ENCODE measurements at places on chromosomes 5 and 9.
A peak's percentile ranks its signal among the peaks of the same experiment; 100 is the strongest.

DNA sequence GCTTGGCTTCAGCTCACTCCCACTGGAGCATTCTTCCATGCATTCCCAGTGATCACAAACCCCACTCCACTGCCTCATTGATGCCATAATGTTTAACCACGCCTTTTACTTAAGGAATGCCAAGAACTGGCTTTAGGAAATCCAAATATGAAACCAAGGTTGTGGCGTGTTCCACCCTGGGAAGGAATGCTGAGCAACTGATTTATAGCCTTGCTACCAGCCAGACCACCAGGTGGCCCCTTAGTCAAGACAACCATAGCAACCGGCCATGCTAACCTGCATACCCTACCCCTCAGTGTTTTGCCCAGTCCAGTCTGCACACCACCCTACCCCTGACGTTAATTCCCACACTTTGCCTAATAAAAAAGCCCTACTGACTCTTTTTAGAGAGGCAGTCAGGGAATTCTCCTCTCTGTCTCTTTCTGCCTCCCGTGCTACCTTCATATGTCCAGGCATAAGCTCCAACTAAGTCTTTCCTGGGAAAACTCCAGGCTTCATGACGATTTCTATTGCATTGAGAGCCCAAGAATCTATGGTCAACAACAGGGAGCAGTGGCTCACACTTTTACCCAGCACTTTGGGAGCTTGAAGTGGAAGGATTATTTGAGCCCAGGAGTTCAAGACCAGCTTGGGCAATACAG, 27.0 kb upstream of the PRRC2B start:
- DNase-seq, result no peak

GRCh38 chr5:53924392-53924791, 364.0 kb downstream of the NDUFS4 start:
- DNase-seq, result no peak

DNA sequence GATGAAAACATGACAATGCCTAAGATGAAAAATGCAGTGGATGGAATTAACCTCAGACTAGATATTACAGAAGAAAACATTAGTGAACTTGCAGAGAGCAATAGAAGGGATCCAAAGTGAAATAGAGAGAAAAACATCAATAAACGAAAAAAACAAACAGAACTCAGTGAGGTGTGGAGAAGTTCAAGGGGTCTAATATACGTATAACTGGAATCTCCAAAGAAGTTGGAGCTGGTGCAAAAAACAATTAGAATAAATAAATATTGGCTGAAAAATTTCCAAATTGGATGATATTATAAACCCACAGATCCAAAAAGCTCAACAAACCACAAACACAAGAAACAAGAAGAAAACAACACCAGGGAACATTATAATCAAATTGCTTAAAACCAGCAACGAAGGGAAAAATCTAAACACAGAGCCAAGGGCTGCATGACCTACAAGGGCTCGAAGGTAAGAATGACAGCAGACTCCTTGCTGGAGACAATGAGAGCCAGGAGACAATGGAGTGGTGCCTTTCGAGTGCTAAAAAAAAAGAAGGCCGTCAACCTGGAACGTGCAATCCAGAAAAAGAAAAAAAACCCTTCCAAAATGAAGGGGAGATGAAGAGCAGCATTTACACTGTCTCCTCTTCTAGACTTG, 11.8 kb downstream of the FAM163B start:
- no peak for DNase-seq

GRCh38 chr9:13904746-13905145, 409.2 kb downstream of the NFIB start:
- no peak for DNase-seq

- no peak for DNase-seq
These were observed 238.0 kb upstream of the PDE4D start for GRCh38 chr5:60131504-60131903.

- DNase-seq, result peak; percentile 66
These were observed 76.0 kb downstream of the CEMIP2 start for GRCh38 chr9:71692337-71692736.

DNA sequence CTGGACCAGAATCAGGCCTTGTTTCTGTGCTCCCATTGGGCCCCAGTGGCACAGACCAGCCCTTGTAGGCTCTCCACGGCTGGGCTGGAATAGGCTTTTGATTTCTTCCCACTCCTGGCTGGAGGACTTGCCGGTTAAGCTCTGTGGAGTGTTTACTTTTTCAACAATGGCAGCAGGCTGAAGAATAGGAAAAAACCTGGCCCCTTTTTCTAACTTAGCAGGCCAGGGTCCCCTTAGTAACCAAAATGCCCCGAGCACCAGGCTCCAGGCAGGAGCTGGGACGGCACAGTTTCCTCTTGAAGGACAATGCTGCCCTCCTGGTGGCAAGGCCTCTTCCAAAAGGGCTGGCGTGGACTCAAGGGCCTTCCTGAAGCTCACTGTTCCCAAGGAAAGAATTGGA, 230.3 kb downstream of the CRB2 start:
- DNase-seq, result no peak

DNA sequence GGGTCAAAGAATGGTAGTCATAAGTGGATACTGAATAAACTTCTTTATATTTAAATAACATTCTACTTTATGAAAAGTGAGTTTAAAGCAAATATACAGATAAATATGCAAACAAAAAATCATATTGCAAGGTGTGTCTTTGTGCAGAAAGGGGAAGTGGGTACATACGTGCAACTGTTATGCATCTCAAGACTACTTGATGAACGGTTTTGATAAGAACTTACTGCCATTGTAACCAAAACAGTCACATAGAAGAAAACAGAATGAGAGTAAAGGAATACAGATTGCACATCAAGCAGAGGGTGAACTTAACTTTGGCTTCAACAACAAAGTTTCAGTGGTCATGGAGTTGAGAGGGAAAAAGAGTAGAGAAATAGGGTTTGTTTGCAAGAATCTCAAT, 9.9 kb downstream of the CAMK4 start:
- no peak for DNase-seq

DNA sequence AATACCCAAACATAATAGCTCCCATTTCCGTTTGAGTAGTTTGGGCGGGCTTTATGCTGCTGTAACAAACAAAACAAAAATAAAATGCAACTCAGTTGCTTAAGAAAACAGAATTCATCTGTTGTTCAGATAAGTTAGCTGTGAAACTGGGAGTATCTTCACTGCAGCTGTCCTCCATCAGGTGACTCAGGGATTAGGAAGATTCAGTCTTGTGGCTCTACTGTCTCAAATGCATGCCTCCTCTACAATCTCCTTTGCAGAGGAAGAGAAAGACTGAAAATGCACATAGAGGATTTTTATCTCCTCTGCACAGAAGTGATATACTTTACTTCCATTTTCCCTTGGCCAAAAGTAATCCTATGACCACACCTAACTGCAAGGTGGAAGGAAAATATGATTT, 883.7 kb downstream of the PTPRD start:
- DNase-seq, result no peak

DNA sequence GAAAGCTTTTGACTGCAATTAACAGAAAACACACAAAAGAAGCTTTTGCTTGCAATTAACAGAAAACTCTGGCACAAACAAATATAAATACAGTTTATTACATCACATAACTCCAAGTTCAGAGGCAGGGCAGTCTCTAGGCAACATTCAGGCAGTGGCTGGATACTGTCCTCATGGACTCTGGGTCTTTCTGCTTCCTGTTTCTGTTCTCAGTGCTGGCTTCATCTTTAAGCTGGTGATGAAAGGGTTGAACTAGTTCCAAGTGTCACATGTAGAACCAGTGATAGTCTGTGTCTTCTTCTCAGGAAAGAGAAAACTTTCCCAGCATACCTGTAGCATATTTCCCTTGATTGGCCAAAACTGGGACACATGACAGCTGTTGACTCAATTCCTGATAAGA, 222.6 kb upstream of the GLRA1 start:
- no peak for DNase-seq

- no peak for DNase-seq
These were observed 50.9 kb downstream of the ANXA2R start for GRCh38 chr5:42989190-42989589.

DNA sequence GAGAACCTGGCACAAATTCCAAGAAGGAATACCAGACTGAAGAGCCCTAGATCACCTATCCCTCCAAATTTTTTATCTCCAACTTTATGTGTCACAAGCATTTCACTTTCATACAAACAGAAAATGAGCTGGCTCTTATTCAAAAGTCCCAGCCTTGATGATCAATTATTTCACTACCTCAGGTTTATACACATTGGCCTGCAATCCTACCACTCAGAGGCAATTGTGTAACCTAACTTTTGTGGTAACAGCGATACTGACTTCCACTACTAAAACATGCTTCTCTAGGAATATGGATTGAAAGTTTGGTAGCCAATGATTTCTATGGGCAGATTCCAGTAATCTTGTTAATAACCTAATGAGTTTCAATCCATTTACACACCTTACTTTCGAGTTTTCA, 10.5 kb downstream of the RNF38 start:
- no peak for DNase-seq

DNA sequence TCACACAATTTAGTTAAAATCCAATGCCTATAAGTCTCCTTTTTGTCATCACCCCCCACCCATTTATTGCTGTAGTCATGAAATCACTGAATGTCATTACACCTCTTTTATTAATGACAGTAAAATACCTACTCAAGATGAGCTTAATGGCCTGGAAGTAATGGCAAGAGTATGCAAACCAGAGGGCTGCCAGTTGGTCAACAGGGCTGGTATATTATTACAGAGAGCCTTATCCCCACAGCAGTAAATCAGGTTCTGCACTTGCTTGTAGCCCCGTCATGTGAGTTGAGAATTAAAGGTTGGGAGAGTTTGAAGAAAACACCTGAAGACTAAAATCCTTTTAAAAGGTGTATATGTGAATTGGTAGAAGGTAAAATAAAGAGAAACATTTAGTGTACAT, 372.4 kb downstream of the MAT2B start:
- DNase-seq, result no peak

GRCh38 chr5:158351485-158352125, 492.7 kb upstream of the CLINT1 start:
- DNase-seq, result no peak

DNA sequence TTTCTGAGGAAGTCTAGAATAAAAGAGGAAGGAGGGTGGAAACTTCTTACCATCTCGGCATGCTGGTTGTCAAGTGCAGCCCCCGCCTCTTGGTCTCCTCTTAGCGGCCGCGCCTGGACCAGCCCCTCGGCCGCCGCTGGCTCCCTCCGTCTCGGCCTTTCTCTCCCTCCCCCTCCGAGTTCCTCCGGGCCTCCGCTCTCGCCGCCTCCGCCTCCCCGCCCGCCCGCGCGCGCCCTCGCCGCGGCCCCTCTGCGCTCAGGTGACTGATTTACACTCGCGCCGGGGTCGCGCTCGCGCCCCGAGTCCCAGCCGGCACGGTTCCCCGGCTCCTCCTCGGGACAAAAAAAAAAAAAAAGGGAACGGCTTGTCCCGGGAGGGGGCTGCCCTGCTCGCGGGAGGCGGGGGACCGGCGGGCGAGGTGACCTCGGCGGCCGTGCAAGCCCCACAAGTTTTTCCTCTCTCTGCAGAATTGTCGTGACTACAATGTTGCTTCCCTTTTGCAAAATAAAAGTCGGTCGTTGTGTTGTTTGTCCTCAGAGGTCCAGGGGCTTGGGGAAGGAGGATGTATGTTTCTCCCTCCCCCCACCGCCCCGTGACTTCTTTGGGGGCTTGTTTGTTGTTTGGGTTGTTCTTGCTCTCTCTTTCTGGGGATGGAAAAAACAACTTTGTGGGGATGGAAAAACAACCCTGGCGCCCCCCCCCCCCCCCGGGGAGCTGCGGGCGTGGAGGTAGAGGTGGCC, at the start of gene BNC2:
Gene BNC2 (minus strand): TSS at position 75 of the 740 bp plus-strand sequence. CDS start 22 bp downstream, at position 53.
- peak; percentile 35 for DNase-seq

GRCh38 chr5:58786035-58786434, 203.2 kb downstream of the RAB3C start:
- no peak for DNase-seq

DNA sequence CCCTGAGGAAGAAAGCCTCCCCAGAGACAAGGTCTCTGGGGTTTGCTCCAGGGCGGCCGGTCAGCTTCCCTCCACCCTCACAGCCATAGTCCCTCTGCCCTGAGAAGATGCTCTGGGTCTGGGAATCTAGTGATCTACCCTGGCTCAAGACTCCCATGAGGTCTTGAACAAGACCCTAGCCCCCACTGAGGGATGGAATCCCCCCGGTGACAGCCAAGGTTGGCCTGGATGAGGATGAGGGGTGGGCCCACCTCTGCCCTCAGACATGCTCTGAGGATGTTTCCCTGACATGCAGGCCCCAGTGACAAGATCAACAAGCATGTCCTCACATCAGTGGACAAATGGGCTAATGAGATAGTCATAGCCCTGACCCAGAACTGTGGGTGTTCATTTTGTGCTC, 138.6 kb downstream of the C5orf15 start:
- DNase-seq, result no peak

GRCh38 chr5:9785751-9786150, 155.6 kb upstream of the TAS2R1 start:
- DNase-seq, result no peak

DNA sequence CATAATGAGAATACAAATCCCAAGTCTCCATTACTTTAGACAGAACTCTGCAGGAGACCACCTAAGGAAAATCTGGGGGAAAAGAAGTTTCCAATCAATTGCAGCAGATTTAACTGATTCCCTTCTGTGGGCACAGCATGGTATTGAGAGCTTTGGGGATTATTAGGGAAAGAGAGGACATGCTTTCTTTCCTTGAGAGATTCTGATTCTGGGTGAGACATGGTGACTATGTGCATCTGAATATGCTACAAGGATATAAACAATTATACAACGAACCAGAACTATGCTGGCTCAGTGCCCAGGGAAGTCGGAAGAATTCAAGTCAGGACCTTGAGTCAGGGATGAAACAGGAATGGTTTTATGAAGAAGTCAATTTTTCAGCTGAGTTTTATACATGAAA, 183.7 kb downstream of the PDE4D start:
- DNase-seq, result no peak

DNA sequence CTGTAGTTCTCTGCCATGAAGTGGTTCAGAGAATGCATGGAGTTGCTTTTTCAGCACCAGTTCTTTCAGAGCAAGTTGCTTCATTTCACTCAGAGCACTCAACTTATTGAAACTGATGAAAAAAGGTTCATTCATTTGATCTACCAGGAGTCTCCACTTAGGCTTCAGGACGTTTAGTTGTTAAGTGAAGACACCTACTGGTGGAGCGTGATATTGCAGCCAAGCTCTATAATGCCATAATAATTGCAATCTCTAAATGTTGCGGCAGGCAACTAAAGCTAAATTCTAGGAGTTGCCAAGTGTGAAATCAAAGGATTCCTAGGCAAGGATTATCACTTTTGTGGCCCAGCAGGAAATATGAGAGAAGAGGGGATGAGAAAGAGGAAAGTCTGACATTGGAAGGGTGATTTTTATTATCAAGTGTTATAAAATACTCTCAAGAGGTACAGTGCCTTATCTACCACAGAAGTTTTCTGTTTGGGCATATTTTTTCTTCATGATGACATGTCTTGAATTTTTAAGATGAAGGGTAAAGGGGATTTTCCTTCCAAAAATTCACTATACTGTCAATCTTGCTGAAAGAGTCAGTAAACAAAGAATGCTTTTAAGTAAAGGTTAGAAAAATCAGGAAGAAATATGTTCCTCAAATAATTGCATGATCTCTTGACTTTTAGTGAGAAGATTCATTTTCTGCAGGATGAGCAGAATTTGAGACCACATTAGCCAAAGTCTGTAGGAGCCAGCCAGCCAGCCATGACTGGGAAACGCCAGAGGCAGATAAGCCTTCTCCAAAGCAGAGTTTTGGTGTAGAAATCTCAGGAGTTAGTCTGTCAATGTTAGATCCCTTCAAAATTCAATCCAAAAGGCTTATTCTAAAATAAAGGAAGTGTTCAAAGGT, 83.4 kb downstream of the SH3PXD2B start:
- DNase-seq, result peak; percentile 89

All from suppressor macrophage treated with lipopolysaccharide for 4 hours (primary cell).